GM12891 (cell line): ENCODE measurements at places on chromosomes 3 and 15.

- no peak for DNase-seq
Measured at GRCh38 chr3:9158865-9159630, 90.4 kb downstream of the SRGAP3 start.

GRCh38 chr3:13580256-13581023 is 31.5 kb downstream of the FBLN2 start:
- no peak for DNase-seq

DNA sequence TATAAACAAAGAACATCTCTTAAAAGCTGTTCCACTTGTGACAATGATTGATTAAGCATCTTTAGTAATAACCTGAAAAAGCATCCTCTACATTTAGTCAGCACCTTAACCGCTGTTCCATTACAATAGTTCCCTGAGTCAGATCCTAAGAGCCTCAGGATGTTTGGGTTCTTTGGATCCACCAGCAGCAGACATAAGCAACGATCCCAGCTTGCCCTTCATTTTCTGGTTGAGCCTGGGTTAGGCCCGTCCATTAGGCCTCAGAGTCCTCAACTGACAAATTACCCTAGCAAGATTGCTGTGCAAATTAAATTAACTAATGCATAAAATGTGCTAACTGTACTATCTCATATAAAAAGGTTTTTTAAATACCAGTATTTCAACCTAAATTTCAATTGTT is 42.3 kb upstream of the ROBO1 start:
- no peak for DNase-seq

GRCh38 chr3:141485641-141486495 is 959 bp upstream of the RASA2 start:
- no peak for DNase-seq

- no peak for DNase-seq
Measured at GRCh38 chr3:181855825-181856224, 144.1 kb downstream of the SOX2 start.

DNA sequence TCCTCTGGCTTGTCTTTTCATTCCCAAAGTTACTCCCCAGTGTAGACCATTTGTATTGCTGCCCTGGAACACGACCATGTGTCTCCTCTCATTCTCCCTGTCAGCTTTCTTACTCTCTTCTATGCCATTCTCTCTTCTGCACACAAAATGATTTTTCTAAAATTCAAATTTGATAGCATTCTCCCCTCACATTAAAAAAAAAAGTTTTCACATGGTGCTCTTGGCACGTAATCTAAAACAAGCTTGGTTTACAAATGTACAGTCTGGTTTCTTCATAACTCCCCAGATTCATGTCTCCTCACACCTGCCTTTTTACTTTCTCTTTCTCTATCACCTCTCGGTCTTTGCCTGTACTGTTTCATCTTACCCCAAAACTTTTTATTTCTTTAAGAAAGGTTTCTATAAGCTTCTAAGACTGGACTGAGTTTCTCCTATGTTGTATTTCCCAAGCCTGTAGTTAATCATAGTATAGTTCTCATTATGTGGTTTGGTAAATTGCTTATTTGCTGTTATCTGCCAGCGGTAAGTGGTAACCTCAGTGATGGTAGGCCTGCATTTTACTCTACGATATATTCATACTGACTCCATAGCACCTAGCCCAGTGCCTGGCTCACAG is 31.2 kb downstream of the BCHE start:
- no peak for DNase-seq

- DNase-seq: no peak
Measured at GRCh38 chr15:40110866-40111550, 2.3 kb upstream of the BMF start.

- no peak for DNase-seq
Measured at GRCh38 chr3:184816614-184817013, 4.6 kb downstream of the VPS8 start.

DNA sequence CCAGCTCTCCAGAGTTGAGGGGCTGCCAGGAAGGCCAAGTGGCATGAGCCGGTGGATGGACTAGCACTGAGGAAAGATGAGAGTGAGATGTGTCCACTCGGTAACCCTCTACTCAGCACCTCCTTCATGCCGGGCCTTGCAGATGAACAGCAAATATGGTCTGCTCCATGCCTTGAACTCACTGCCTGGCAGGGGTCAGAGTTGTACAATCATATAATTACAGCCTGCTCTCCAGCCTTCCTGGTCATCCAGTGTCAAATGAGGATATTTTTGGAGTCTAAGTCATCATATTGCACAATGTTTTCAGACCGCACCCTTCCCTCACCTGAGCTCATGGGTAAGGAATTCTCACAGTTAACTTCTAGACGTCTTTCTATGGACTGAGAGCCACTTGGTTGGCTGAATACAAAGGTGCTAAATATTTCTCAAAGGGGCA is 4.9 kb downstream of the MGLL start:
- DNase-seq: no peak

DNA sequence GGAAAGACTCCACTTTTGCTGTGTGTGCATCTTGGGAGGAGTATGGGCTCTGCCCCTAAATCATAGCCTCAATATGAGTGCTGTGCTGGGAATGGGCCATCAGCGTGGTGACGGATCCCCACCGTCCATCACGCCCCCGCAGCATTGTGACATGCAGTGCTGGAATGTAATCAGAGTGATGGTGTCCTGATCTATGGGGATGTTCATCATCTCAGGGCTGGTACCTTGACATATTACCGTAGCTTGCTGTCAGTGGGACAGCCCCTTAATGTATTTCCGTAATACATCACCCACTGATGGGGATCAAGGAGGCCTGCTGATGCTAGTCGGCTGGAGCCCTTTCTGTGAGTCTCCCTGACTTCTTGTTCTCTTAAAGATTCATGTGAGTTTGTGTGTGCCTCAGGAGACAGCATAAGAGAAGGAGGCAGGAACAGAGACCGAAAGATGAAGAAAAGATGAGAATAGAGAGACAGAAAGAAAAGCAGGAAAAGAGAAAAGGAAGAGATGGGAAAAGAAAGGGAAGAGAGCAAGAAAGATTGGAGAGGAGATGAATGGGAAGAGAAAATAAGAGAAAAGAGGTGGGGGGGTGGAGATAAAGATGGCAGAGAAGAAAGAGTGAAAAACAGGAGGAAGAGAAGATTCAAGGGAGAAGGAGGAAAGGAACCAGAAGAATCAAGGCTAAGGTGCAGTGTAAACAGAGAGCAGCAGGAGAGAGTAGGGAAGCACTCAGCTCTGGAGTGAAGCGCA is 183.7 kb downstream of the RPLP1 start:
- no peak for DNase-seq

- no peak for DNase-seq
Measured at GRCh38 chr3:14884665-14885064, 62.7 kb upstream of the NR2C2 start.

- no peak for DNase-seq
Measured at GRCh38 chr3:117622171-117622841, 912.7 kb downstream of the TUSC7 start.

DNA sequence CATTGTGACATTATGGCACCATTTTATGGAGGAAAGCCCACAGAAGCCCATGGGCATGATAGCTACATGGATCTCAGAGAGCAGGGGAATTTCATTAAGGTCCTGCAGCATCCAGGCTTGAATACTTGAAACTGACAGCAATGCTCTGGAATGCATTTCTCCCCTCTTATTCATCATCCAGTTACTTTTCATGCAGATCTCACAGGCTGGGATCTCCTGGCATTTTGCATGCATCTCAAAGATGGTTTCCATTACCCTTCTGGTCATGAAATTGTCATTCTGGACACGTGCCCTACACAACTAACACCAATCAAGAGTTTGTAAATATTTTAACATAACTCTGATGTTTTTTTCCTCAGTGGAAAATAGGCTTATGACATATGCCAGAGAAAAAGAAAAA is 32.4 kb downstream of the VGLL3 start:
- no peak for DNase-seq

GRCh38 chr15:27479296-27480140 is 508.5 kb downstream of the GABRG3 start:
- DNase-seq: no peak

GRCh38 chr3:12964711-12965612 is 108.3 kb downstream of the IQSEC1 start:
- no peak for DNase-seq

DNA sequence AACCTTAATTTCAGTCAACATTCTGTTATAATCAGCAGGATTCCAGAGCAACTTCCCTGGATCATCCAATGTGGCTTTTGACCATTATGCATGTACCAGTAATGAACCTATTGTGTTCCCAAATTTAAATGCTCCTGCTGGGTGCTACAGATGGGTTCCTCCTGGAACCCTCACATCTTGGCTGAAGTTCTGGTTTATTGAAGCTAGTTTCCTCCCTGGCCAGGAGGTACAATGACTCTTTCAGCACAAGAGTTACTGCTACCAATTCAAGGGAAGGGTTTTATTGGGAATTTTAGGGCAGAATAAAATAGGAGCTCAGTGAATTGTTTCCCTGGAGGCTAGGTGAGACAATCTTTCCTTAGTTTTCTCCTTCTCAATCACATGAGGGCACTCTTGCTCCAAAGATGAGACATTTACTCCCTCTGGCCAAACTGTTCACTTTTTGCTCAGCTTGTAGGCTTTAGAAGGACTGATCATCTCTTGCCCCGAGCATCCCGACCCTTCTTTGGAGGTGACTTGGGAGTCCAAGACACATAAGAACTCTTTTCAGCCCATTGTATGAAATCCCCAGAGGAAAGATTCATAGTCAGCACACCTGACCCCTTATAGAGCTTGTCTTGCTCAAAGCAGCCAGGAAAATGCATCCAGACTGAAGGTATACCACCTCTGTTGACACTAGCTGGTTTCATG is 8.8 kb upstream of the NPHP3 start:
- no peak for DNase-seq

- DNase-seq: no peak
Measured at GRCh38 chr3:25007974-25008658, 419.9 kb upstream of the RARB start.

GRCh38 chr3:4985330-4986174 is 6.3 kb downstream of the BHLHE40 start:
- no peak for DNase-seq

DNA sequence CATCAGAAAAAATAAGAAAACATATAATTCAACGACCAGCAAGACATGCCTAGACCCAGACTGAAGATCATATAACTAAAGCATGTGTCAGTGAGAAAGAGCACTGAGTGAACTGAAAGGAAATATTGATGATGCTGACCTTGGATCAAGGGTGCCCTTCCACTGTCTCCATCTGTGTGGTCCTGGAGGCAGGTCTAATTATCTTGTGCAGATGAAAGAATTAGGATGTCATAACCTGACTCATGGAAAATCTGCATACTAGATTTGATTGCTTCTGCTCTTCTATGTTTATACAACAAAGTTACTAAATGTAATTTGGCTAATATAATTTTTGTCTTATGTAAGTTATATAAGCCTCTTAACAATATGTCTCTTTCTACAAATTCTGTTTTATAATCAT is 264.6 kb upstream of the TGFBR2 start:
- DNase-seq: no peak

DNA sequence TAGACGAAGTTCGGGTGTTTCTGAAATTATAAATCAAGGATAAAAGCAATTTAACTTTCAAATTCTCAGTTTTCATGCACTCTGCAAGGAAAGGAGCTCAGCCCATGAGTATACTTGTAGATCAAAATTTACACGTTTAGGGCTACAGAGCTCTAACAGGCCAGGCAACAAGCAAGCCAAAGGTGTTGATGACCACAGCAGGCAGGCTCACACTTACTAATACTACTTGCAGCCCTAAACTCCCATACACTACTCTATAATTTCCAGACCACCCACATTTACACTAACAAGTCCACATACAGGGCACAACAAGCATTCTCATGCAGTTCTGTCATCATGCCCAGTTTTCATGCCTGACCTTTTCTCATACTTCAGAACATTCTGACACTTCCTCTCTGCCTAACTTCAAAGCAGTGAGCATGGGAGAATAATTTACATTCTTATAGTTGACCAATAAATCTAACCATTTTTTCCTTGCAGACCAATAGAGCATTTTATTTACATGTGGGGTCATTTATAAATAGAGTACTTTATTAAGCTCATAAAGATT is 124.7 kb upstream of the FRMD4B start:
- DNase-seq: no peak

GRCh38 chr3:141011232-141011996 is 39.7 kb upstream of the SPSB4 start:
- peak; percentile 47 for DNase-seq

- DNase-seq: no peak
Measured at GRCh38 chr3:2540115-2540514, 441.4 kb downstream of the CNTN4 start.
